Left renal pelvis (tissue), 4 donors: ENCODE measurements at places on chromosomes 1 and 21.

GRCh38 chr1:205665201-205666045 lies 14.9 kb downstream of the SLC45A3 start:
- no peak for DNase-seq

DNA sequence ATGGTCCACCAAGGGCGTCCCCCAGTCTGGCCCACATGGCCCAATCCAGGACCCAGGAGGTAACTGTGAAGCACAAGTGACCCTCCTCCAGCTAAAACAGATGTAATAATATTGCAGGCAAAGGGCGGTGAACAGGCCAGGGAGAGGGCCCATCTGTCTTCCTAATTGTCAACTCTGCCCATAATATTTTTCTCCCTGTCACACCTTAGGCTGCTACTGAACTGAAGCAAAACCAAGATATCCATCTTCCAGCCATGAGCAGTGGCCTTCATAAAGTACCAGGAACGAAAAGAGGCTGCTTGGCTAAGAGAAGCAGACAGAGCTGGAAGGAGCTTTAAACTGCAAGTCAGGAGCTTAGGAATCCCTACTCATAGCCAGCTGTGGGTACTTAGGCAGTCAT lies 3.1 kb downstream of the KANK4 start:
- DNase-seq = no peak

DNA sequence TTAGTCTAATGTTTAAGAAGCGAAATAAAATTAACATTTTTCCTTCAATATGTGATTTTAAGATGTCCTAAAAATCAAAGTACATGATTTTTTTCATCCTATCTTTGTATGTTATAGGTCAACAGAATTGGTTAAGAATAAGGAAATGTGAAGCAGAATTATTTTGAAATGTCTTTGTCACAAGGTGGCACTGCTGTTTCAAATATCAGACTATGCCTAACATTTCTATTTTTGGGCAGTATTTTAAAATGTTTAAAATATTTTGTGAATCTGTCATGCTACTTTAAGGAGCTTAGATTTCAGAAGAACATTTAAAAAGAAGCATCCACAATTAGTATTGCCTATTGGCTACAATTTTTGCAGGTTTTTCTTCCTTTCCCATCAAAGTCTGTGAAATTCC lies 38.7 kb downstream of the AMY1C start:
- no peak for DNase-seq

- DNase-seq = no peak
These were observed 64.8 kb upstream of the IPO9 start for GRCh38 chr1:201764166-201764565.
